ENCODE measurements at places on chromosomes 11 and 22.

- peak; percentile 68 for DNase-seq
Measured at GRCh38 chr11:65013888-65014725, at the start of gene ARL2. ARL2 (plus strand) TSS chr11:65014160; CDS start chr11:65014208, 48 bp downstream.

DNA sequence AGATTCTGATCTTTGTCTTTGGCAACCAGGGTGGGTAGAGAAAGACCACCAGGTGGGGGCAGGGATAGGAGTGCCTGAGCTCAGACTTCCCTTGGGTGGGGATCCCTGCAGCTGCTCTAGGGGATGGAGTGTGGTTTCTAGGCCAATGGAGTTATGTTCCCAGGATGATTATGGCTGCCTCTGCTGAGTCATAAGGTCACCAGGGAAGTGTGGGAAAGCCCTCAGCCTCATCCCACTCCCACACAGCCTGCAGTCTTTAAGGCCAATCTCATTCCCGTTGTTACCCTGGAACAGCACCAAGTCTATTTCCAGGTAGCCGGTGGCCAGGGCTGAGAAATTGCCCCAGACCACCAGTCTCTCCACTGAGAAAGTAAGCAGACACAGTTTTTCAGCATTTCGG, 2269.3 kb upstream of the RAG2 start:
- DNase-seq: no peak

- DNase-seq: no peak
Measured at GRCh38 chr11:64522843-64523380, 68.1 kb upstream of the SLC22A12 start.

DNA sequence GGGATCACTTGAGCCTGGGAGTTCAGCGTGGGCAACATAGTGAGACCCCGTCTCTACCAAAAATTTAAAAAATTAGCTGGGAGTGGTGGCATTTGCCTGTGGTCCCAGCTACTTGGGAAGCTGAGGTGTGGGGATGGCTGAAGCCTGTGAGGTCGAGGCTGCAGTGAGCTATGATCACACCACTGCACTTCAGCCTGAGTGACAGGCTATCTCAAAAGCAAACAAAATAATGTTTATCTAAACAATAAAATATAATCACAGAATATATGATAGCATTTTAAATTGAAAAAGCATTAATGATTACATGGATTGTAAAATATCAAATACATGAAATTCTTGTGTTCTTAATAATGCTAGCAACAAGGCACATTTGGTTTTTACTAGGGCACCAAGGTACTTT, 2.7 kb downstream of the BEST1 start:
- no peak for DNase-seq

- no peak for DNase-seq
Measured at GRCh38 chr22:19019029-19019678, 83.1 kb upstream of the PRODH start.

- DNase-seq: no peak
Measured at GRCh38 chr11:4677948-4678347, 19.7 kb downstream of the OR51E2 start.

GRCh38 chr11:18522388-18522787, 4.4 kb downstream of the TSG101 start:
- no peak for DNase-seq

- no peak for DNase-seq
Measured at GRCh38 chr22:32042924-32043323, at the start of gene SLC5A1. SLC5A1 (plus strand) TSS chr22:32043261; CDS start chr22:32043282, 21 bp downstream.

- no peak for DNase-seq
Measured at GRCh38 chr22:24466716-24467328, 28.3 kb upstream of the UPB1 start.

DNA sequence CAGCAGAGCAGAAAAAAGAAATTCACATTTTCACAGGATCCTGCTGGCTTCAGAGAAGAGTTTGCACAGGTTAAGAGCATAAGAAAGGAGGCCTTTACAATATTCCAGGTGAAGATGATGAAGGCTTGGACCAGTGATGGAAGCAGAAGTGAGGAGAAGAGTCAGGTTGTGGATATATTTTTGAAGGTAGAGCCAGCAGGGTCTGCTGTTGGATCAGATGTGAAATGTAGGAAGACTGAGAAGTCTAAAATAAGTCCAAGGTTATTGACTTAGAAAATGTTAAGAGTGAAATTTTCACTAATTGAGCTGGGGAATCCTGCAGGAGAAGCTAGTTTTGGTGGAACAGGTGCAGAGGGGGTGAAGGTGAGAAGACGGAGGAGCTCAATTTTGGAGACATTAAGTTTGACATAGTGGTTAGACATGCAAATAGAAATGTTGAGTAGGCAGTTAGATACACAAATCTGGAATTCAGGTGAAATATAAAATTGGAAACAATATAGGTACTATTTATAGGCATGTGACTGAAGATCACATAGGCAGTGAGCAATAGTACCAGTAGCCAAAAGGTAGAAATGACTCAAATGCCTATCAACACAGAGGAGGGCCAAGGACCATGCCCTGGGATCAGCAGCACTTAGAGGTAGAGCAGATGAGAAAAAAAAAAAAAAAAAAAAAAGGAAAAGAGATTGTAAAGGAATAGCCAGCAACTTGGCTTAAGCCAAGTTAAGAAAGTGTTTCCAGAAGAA, 252.0 kb downstream of the AASDHPPT start:
- DNase-seq: no peak

GRCh38 chr11:8532475-8532874, 61.6 kb downstream of the STK33 start:
- no peak for DNase-seq
